Activated CD8-positive, alpha-beta T cell treated with anti-CD3 and anti-CD28 coated beads for 36 hours (primary cell): ENCODE measurements at places on chromosomes 12 and 14. TPM values are rescaled to one million over a fixed set of nuclear protein-coding genes. Genes with fewer than 3 reads are reported as not detected.

CEBPE gene
- total RNA-seq, result 0.27 TPM

- H3K4me3 ChIP-seq, result no peak overlapping the region
- peaks cover 3% of the 10 kb centered on the region for H3K27me3 ChIP-seq
- no peaks in the 10 kb centered on the region for H3K36me3 ChIP-seq
- H3K4me1 ChIP-seq, result no peaks in the 10 kb centered on the region
- no peak overlapping the region for H3K27ac ChIP-seq
Measured at GRCh38 chr12:65918021-65918420, 93.7 kb downstream of the HMGA2 start.

MUCL1 gene
- total RNA-seq, result not detected

DNA sequence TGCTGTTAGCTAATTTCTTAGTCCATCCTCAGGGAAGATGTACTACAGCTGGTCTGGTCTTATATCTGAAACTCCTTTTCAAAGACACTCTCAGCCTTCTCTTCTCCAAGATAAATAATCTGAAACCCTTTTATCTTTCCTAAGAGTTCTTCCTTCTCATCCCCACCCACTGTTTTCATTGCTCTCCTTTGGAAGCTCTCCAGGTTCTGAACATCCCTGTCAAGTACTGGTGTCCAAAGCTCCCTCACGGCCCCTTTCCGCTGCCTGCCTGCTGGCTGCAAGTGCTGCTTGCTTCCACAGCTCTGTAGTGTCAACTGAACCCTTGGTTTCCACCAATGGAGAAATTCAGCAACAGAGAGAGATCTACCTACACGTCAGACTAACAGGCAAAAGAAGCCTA, 6.6 kb upstream of the SLC6A13 start:
- peaks cover 14% of the 10 kb centered on the region for H3K4me1 ChIP-seq
- no peak for DNase-seq
- H3K27me3 ChIP-seq, result no peaks in the 10 kb centered on the region
- H3K27ac ChIP-seq, result no peak overlapping the region
- H3K4me3 ChIP-seq, result no peak overlapping the region
- H3K36me3 ChIP-seq, result no peaks in the 10 kb centered on the region

- DNase-seq, result peak; percentile 41
- no peaks in the 10 kb centered on the region for H3K27me3 ChIP-seq
- H3K36me3 ChIP-seq, result no peaks in the 10 kb centered on the region
- no peak overlapping the region for H3K4me3 ChIP-seq
- no peaks in the 10 kb centered on the region for H3K4me1 ChIP-seq
Measured at GRCh38 chr12:85057370-85057963, 21.3 kb downstream of the LRRIQ1 start.

DNA sequence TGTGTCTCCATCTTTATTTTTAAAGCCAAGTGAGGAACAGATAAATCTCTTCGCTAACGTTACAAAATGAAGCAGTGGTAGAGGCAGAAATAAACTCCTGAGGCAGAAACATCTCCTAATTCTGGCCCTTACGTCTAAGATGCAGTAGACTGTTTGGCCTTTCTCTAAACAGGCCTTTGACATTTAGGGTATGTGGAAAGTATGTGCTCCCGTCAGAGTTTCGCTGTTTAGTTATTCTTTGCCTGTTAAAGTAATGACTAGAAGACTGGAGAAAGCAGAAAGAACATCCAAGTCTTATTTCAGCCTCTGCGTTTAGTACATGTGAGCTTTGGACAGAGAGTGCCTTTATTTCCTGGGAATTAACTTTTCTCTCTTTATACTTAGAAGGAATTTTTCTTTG, 216.6 kb downstream of the RAD51B start:
- DNase-seq, result no peak
- no peak overlapping the region for H3K4me3 ChIP-seq
- H3K4me1 ChIP-seq, result no peaks in the 10 kb centered on the region
- H3K27me3 ChIP-seq, result no peaks in the 10 kb centered on the region
- no peak overlapping the region for H3K27ac ChIP-seq
- H3K36me3 ChIP-seq, result no peaks in the 10 kb centered on the region

GRCh38 chr12:30806989-30807694, 52.4 kb upstream of the CAPRIN2 start:
- peak; percentile 21 for DNase-seq
- H3K27me3 ChIP-seq, result peaks cover 11% of the 10 kb centered on the region
- H3K4me1 ChIP-seq, result no peaks in the 10 kb centered on the region
- no peak overlapping the region for H3K4me3 ChIP-seq
- no peaks in the 10 kb centered on the region for H3K36me3 ChIP-seq
- no peak overlapping the region for H3K27ac ChIP-seq

- no peak overlapping the region for H3K27ac ChIP-seq
- H3K4me1 ChIP-seq, result no peaks in the 10 kb centered on the region
- no peak overlapping the region for H3K4me3 ChIP-seq
- no peak for DNase-seq
- no peaks in the 10 kb centered on the region for H3K36me3 ChIP-seq
Measured at GRCh38 chr14:32818581-32818980, 120.1 kb upstream of the NPAS3 start.

GRCh38 chr14:64126548-64126947, 167.6 kb downstream of the ESR2 start:
- no peak overlapping the region for H3K4me3 ChIP-seq
- H3K36me3 ChIP-seq, result peaks cover 36% of the 10 kb centered on the region
- DNase-seq, result no peak
- no peaks in the 10 kb centered on the region for H3K27me3 ChIP-seq

CTSG gene
- total RNA-seq, result not detected

DNA sequence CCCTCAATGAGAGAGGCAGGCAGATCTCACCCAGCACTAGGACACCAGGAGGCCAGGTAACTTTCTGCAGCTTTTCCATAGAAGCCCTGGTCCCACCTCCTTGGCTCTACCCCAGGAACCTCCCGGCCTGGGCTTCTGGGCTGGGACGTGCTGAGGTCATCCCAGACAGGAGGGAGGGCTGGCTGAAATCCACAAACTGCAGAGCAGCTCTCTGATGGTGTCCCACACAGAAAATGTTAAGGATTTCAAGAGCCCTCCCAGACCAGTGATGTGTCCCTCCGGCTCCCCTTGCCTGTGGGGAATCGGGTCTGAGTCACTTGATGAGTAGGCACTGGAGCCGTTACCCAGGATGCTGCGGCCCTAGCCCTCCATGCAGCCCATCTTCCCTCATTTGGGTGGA, 124.1 kb downstream of the ESRRB start:
- no peaks in the 10 kb centered on the region for H3K4me1 ChIP-seq
- no peak overlapping the region for H3K4me3 ChIP-seq
- DNase-seq, result no peak
- no peak overlapping the region for H3K27ac ChIP-seq

CELA1 gene
- not detected for total RNA-seq

- H3K27ac ChIP-seq, result peak overlapping the region; percentile 97
- H3K4me3 ChIP-seq, result peak overlapping the region; percentile 94
- peaks cover 55% of the 10 kb centered on the region for H3K4me1 ChIP-seq
- H3K36me3 ChIP-seq, result peaks cover 56% of the 10 kb centered on the region
- no peaks in the 10 kb centered on the region for H3K27me3 ChIP-seq
Measured at GRCh38 chr12:121630791-121631355, 4.5 kb downstream of the ORAI1 start.
